LoVo (cell line): ENCODE measurements at places on chromosomes 1 and 21.

- no peak for DNase-seq
Observed at GRCh38 chr1:107263291-107263915, 122.6 kb downstream of the NTNG1 start.

DNA sequence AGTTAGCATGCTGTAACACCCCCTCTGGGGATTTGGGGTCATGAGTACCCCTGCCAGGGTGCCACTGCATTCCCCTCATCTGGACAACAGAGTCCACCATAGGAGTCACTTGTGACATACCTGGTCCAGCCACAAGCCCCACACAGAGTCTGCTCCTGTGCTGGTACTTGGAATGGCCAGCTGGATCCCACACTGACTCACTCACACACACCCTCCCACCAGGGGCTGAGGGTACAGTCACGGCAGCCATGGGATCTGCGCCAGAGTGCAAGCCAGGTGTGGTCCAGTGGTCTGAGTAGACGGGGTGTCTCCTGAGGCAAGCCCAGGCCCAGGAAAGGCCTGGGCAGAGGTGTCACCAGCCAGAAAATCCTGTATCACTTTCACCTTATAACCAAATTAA, 67.7 kb downstream of the MRPL39 start:
- no peak for DNase-seq

GRCh38 chr1:34697818-34698217, 57.0 kb upstream of the GJB5 start:
- DNase-seq = no peak

DNA sequence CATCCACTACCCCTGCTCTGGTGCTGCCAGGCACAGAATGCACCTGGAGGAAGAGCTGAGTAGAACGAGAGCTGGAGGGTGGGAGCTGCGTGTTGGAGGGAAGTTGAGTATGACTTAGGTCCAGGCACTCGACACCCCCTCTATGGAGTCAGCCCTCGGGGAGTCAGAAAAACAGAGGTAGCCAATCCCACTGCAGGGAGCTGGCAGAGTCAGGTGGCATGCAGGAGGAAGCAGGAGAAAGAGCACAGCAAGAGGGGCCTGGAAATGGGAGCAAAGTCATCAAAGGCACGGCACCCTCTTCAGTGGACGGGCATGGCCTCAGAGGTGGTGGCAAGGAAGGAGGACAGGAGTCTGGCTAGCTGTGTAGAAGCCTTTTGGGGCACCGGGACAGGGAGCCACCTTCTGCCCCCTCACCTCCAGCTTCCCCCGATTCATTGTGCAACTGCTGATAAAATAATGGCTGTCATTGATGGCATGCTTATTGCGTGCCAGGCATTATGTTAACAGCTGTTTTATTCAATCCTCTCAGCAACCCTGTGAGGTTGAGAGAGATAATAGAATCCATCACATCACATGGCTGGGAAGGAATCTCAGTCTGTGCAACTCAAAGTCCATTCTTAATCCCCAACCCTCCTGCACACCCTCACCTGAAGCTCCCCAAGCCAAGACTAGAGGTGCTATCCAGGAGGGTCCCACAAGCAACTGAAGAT, 42.0 kb downstream of the C1orf198 start:
- no peak for DNase-seq

GRCh38 chr1:212608959-212609700, 569 bp downstream of the ATF3 start:
- DNase-seq = peak; percentile 53

- DNase-seq = no peak
Observed at GRCh38 chr21:36882776-36883175, 83.7 kb downstream of the HLCS start.

- no peak for DNase-seq
Observed at GRCh38 chr1:68196676-68197075, 35.6 kb downstream of the WLS start.

GRCh38 chr1:164876398-164877116, 317.6 kb downstream of the PBX1 start:
- no peak for DNase-seq

DNA sequence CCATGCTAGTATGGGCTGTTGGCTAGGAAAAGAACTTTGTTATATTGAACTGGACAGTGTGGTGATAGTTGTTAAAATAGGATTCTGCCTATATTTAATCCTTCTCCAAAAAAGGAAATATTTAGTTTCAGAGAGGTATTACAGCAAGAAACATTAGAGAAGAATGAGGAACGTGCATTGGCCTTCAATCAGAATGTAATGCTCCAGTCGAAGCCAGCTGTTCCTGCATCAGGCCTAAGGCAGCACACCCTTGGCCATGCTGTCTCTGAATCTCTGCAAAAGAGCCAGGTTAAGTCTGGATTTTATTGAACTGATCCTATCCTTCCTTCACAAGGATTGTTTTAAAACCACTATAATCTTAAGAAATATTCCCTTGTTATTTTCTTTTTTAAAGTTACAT, 35.3 kb upstream of the RALGPS2 start:
- DNase-seq = no peak

DNA sequence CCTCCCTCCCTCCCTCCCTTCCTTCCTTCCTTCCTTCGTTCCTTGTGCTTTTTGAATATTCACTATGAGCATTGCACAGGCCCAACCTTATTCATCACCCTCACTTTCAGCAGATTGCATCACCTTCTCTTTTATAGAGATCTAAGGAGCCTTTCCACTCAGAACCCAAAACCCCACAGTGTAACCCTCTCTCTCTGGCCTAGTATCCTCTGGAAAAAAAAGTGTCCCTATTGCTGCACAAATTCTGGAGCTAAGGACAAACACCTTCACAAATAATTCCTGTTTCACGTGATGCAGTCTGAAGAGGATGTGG, 25.6 kb downstream of the OR10J5 start:
- peak; percentile 11 for DNase-seq

GRCh38 chr1:24906760-24907490, 23.2 kb downstream of the RUNX3 start:
- no peak for DNase-seq

DNA sequence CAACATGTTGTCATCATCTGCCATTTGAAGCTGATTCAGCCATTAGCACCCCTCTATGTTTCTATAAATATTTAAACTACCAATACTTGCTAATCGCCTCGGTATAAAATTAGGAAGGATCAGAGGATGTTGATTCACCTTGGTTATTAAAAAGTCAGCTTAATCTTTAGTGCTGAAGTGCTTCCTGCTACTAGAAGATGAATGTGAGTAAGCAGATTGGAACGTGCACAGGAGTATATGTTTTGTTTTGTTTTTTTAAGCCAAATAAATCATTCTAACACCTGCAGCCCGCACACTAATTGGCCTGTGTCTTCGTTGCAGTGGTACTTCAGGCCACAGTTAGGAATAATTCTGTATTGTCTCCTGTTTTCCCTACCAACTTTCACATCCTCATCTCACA, 485.7 kb downstream of the AJAP1 start:
- DNase-seq = no peak

DNA sequence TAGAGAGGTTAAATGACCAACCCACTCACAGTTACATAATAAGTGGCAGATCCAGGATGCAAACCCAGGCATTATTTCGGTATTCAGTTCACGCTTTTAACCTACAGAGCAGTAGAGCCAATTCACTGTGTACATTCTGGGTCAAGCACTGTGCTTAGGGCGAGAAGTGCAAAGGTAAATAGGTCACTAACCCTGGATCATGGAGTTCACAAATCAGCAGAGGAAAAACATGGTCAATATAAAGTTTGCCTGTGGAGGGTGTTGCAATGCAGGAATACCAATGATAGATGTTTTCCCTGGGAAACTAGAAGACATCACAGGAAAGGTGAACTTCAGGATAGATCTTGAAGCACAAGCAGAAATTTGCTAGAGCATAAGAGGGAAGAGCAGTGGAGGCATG, 253.4 kb upstream of the NFIA start:
- no peak for DNase-seq

DNA sequence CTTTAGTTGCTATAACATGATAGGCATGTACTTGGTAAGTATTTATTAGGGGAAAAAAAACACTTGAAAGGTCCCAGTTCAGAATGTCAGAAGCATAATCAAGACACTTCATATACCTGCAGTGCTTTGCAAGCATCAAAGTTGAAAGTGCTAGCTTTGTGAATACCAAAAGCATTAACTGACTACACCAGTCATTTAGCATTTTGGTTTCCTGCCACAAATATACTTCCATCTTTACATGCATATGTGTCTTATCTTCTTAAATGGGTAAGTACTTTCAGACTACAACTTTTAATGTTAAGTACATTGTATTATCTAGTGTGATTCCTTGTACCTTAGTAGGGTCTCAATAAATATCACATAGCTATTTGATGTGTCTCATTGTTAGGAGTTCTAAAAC, 43.7 kb downstream of the AKT3 start:
- DNase-seq = no peak

GRCh38 chr1:7186382-7187111, 401.3 kb downstream of the CAMTA1 start:
- no peak for DNase-seq

DNA sequence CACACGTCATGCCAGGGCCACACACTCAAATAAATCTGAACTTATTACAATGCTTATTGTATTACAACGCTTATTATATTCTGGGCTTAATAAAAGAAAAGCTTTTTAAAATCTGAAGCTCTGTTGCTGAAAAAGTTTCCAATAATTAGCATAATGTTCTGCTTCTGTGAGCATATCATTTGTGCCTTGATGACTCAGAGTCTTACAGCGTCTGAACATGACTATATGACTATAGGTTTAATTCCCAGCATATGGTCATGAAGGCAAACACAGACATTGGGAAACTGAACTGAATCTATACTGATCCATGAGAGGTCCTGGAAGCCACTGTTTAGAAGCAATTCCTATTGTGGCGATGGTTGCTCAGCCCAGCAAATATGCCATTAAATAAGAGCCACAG, 66.3 kb downstream of the SIM2 start:
- no peak for DNase-seq

DNA sequence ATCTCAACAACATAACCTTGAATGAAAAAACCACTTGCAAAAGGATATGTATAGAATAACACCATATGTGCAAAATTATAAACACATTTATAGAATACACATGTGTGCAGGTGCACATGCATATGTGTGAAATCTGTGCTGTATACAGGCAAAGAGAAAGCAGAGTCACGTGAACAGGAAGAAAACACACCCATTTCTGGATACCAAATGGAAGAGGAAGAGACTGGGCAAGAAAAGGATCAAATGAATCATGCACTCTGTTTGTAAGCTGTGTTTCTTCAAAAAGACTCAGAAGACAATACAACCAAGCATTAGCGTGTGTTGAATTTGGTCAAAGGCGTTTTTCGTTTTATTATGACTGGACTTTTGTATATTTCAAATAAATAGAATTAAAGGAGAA, 111.3 kb upstream of the ERG start:
- DNase-seq = no peak

DNA sequence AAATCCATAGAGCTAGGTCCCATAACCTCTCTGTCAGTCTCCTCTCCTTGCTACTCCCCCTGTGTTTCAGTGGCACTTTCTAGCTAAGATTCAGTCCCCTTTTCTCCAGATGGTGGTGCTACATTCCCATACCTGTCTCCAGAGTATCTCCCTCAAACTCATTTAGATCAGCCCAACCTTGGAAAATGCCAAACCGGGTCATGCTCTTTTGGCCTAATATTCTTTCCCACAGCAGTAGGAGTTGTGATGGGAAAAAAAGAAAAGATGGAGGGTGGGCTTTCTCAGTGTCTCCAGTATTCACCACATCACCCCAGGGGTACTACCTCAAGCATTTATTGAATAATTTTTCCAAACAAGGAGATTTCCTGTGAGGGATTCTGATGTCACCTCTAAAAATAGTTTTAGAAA, 3.2 kb upstream of the RXFP4 start:
- DNase-seq = peak; percentile 50

DNA sequence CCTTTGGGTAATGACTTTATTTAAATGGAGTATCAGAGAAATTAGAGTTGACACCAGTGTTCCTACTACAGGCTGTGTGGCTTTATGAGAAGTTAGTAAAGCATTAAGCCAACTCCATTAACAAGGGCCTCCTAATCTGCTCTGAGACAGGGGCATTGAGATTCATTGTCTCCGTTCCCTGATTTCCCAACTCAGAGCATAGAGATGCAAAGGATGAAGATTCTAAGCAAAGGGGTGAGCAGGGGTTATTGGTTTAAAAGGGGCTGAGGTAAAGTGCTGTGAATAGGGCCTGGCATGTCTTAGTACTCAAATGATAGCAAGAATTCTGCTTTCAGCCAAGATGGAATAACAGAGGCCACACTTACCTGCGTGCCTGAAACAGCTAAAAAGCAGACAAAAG, 428.4 kb downstream of the PTPRU start:
- DNase-seq = no peak

- no peak for DNase-seq
Observed at GRCh38 chr1:47611992-47612391, 174.1 kb downstream of the FOXD2 start.

DNA sequence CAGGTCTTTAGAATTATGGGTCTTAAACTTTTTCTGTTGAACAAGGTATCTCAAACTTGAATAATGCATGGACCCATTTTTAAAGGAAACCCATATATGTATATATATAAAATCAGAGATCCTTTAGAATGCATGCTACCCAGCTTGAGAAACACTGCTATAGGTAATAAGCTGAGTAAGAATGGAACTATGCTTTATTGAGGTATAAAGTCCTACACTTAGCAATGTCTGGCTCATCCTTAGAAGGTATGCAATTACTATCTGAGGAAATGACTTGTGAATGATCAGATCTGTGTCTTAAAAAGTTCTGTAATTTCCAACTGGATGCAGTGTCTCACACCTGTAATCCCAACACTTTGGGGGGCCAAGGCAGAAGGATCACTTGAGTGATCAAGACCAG, 11.2 kb downstream of the TRAF3IP3 start:
- DNase-seq = no peak

DNA sequence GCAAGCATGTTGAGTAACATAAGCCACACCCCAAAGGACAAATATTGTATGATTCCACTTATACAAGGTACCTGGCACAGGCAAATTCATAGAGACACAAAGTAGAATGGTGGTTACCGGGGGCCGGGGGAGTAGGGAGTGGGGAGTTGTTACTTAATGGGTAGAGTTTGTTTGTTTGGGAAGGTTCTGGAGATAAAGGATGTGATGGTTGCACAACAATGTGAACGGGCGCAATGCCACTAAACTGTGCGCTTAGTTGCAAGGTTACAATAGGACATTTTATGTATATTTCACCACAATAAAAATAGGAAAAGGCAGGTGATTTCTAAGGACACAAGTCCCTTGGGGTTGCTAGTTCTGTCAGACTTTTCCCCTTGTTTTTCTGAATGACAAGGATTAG, 516.6 kb downstream of the KIF26B start:
- DNase-seq = no peak
